Activated T-cell treated with anti-CD3 and anti-CD28 coated beads, Interleukin-2, amount 50 U/mL, for 72 hours (primary cell): ENCODE measurements at places on chromosomes 6 and 20. TPM values are rescaled to one million over a fixed set of nuclear protein-coding genes. Genes with fewer than 3 reads are reported as not detected.

- H3K27ac ChIP-seq = no peak overlapping the region
- H3K4me1 ChIP-seq = peaks cover 11% of the 10 kb centered on the region
- H3K36me3 ChIP-seq = no peaks in the 10 kb centered on the region
- H3K4me3 ChIP-seq = no peak overlapping the region
- peaks cover under 1% of the 10 kb centered on the region for H3K27me3 ChIP-seq
- DNase-seq = no peak
Measured at GRCh38 chr20:63789836-63790571, 41.1 kb downstream of the ZBTB46 start.

- H3K27me3 ChIP-seq = no peaks in the 10 kb centered on the region
- H3K4me1 ChIP-seq = no peaks in the 10 kb centered on the region
- DNase-seq = no peak
- H3K4me3 ChIP-seq = no peak overlapping the region
- H3K27ac ChIP-seq = no peak overlapping the region
Measured at GRCh38 chr6:133681891-133682290, 207.0 kb upstream of the TCF21 start.

DNA sequence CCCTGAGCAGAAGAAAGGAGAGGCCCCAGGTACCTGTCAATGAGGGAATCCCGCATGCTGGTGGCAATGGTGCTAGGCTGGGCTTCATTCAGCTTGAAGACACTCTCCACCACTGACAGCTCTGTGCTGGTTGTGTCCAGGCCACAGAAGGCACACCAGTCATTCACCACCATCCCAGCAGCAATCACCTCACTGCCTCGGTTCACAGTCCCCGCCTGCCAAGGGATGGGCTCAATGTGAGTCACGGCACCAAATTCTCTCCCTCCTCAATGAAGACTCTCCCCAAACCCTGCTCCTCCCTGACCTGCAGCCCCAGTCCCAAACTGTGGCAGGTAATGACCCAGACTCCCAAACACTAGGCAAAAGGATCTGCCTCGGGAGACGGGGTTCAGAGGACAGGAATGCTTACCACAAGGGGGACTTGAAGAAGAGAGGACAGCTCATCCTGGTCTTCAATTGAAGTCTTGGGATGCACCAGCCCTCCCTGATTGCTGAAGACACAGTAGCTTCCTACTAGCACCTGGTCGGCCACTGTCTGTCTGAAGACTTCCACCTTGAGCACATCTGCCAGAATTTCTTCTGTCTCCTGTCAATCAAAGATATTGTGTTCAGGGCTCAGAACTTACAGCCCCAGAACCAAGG lies 1.7 kb upstream of the MMP24OS start:
- H3K27me3 ChIP-seq = no peaks in the 10 kb centered on the region
- DNase-seq = no peak
- H3K4me1 ChIP-seq = peaks cover 38% of the 10 kb centered on the region
- H3K36me3 ChIP-seq = peaks cover 11% of the 10 kb centered on the region
- H3K4me3 ChIP-seq = no peak overlapping the region

DNA sequence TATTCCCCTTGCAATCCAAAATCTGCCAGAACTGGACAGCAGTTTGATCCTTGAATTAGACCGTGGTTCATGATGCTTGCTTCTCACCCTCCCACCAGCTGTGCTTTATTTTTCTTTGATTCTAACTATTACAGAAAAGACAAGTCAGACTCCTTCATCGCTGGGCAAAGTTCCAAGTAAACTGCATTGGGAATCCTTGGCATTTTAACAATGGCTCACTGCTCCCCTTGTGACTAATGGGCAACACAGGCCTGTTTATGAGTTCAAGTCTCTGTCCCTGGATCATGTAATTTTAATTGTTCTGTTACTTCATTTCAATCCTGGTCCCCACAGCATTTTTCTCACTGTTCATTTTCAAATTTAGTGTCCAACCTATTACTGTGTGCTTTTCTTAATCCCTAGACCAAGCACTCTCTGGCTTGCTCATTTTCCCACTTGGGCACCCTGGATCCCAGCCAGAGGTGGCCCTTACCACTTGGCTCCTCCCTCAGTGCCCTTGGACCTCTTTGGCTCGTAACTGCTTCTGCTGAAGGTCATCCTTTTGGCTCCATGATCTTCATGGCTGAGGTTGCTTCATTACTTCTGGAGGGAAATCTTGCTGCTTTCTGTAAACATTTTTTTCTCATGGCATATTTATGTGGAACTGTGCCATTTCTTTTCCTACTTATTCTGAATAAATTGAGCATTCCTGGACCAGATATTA lies 32.8 kb downstream of the PSMB9 start:
- H3K4me3 ChIP-seq = no peak overlapping the region
- no peak overlapping the region for H3K27ac ChIP-seq
- DNase-seq = no peak

- no peaks in the 10 kb centered on the region for H3K27me3 ChIP-seq
- peak overlapping the region; percentile 94 for H3K4me3 ChIP-seq
- no peak for DNase-seq
- H3K4me1 ChIP-seq = peaks cover 41% of the 10 kb centered on the region
- H3K36me3 ChIP-seq = peaks cover 4% of the 10 kb centered on the region
Measured at GRCh38 chr6:170583756-170584180, 669 bp downstream of the PDCD2 start.

DNA sequence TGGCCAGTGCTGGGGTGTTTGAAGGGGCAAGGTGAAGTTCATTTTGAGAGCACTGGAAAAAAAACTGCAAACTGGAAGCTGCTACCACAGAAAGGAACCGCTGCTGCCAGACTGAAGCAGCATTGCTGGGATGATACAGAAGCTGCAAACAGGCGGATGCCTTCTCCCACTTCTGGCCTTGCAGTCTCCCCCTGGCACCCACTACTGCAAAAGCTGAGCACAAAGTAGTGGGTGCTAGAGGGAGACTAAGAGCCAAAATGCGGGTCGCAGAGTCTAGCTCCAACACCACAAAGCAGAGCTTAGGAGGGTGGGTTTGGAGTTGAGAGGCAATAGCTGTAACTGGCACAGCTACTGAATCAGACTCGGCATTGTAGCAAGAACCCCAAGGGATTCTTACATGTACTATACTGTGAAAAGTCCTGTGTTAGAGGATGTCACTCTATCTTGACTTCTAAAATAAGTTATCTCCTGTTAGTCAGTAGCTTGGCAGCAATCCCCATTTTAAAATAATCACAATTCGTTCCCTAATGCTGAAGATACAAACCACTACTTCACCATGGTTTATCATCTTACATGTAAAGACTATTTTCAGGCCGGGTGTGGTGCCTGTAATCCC lies 44.0 kb upstream of the COL21A1 start:
- no peak overlapping the region for H3K27ac ChIP-seq
- no peak for DNase-seq
- H3K27me3 ChIP-seq = no peaks in the 10 kb centered on the region
- no peaks in the 10 kb centered on the region for H3K36me3 ChIP-seq
- no peak overlapping the region for H3K4me3 ChIP-seq
- no peaks in the 10 kb centered on the region for H3K4me1 ChIP-seq

DNA sequence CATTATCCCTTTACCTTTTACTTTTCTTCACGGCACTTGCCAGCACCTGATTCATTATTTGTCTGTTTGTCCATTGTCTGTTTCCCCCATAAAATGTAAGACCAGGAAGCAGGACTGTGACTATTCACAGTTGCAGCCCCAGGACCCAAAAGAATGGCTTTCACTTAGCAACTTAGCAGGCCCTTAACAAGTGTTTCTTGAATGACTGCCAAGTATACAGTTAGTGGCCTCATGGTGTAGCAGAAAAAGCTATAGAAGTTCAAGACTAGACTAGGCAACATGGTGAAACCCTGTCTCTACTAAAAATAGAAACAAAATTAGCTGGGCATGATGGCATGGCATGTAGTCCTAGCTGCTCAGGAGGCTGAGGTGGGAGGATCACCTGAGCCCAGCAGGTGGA lies 4.3 kb downstream of the SLC26A8 start:
- H3K4me1 ChIP-seq = peaks cover 7% of the 10 kb centered on the region
- no peak overlapping the region for H3K27ac ChIP-seq
- peaks cover 14% of the 10 kb centered on the region for H3K27me3 ChIP-seq
- no peak overlapping the region for H3K4me3 ChIP-seq
- DNase-seq = no peak

DNA sequence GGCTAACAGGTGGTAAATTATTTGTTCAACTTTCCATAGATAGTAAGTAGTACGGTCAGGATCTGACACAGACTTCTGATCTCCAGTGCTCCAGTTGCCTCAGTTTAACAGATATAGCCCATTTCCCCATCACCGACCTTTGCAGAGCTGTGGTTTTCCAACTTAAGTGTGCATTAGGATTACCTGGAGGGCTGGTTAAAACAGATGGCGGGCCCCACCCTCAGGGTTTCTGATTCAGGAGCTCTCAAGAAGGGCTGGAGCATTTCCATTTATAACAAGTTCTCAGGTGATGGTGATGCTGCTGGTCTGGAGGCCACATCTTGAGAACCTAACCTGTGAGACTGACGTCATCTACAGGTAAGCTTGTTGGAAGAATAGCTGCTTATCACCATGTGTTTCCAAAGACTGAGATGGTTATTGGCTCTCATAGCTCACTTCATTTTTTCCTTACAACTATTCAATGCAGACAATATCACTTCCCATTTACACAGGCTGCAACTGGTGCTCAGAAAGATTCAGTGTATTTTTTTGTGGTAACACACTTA lies 360.1 kb upstream of the CHD6 start:
- DNase-seq = no peak
- H3K36me3 ChIP-seq = no peaks in the 10 kb centered on the region
- H3K27me3 ChIP-seq = peaks cover 4% of the 10 kb centered on the region
- no peak overlapping the region for H3K4me3 ChIP-seq

DNA sequence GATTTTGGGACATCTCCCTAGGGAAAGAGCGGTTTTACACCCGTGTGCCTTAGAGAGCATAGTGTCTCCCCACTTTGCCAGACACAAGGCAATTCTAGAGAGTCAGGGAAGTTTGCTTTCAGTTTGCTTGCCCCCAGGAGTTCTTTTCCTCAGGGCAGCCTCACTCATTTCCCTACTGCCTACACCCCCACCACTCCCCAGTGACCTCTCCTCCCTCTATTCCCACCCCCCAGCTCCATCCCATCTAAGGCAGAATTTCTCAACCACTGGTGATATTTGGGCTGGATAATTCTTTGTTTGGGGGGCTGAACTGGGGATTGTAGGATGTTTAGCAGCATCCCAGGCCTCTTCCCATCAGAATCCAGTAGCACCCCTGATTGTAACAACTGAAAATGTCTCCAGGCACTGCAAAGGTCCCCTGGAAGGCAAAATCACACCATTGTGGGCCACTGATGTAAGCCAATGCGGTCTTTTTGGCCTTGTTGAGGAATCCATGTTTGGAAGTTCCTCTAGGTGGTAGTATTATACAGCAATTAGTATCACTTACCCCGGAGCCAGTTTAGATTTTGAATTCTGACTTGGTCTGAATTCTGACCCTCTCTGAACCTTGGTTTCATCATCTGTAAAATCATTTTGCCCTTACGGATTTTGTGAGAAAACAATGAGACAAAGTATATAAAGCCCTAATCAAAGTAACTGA lies 1.3 kb downstream of the EPPIN start:
- DNase-seq = no peak
- peaks cover 51% of the 10 kb centered on the region for H3K27me3 ChIP-seq
- no peak overlapping the region for H3K4me3 ChIP-seq
- H3K4me1 ChIP-seq = no peaks in the 10 kb centered on the region
- no peak overlapping the region for H3K27ac ChIP-seq

- H3K4me1 ChIP-seq = no peaks in the 10 kb centered on the region
- H3K4me3 ChIP-seq = no peak overlapping the region
- H3K36me3 ChIP-seq = no peaks in the 10 kb centered on the region
Measured at GRCh38 chr6:160259598-160259997, 977 bp upstream of the SLC22A2 start.

DNA sequence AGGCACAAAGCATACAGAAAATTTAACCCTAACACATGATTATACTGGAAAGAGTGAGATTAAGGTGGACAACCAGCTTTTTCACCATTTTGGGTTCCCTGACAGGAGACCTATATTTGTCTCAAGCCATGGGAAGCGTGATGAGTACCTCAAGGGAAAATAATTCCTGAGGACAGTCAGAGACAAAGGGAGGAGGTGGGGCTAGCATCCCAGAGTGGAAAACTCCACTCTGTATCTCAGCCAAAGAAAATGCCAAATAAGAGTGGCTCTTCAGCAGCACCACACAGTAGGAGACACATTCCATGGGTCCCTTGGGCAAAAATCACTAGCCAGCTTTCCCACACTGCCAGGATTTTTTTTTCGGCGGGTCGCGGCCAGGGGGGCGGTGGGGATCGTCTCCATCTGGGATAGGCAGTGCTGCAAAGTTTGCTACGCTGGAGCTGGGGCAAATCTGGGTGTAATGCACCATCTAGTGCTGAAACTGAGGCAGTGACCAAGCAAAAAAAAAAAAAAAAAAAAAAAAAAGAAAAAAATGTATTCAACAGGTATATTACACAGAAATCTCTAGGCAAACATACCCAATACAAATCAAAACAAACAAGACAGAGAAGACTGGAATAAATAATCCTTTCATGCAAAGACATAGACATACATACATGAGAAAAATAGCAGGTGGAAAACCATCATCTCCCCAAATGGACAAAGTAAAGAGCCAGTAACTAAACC lies 77.3 kb upstream of the SLC35F1 start:
- peaks cover 26% of the 10 kb centered on the region for H3K27me3 ChIP-seq
- DNase-seq = no peak
- H3K36me3 ChIP-seq = no peaks in the 10 kb centered on the region
- H3K27ac ChIP-seq = no peak overlapping the region

GRCh38 chr6:128807577-128807976 lies 75.4 kb upstream of the LAMA2 start:
- H3K4me1 ChIP-seq = no peaks in the 10 kb centered on the region
- no peaks in the 10 kb centered on the region for H3K36me3 ChIP-seq
- no peak overlapping the region for H3K27ac ChIP-seq
- H3K27me3 ChIP-seq = peaks cover 6% of the 10 kb centered on the region
- no peak overlapping the region for H3K4me3 ChIP-seq

DNA sequence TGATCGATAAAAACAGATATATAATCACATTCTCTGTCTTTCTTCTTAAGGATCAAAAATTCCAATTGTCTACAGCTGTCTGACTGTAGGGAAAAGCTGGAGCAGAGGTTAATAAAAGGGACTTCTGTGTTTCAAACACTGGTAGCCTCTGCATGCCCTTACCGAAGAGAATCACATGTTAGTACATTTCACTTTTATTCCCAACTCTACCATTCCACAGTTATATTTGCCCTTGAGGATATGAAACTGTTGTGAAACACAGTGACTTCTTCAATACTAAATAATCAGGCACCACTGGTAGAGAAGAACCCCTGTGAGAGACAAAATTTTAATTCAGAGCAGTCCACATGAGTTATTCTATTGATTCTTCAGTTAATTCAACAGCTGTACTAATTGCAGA lies 1187.3 kb upstream of the CITED2 start:
- H3K27me3 ChIP-seq = no peaks in the 10 kb centered on the region
- no peaks in the 10 kb centered on the region for H3K36me3 ChIP-seq
- no peak for DNase-seq
- H3K4me1 ChIP-seq = no peaks in the 10 kb centered on the region

CLVS2 gene
- total RNA-seq = not detected

GATA5 gene
- total RNA-seq = not detected

BTNL2 gene
- not detected for total RNA-seq

ELOVL2 gene
- not detected for total RNA-seq
